ENCODE measurements at places on chromosomes 11 and 22. TPM values are rescaled to one million over a fixed set of nuclear protein-coding genes. Genes with fewer than 3 reads are reported as not detected.

DNA sequence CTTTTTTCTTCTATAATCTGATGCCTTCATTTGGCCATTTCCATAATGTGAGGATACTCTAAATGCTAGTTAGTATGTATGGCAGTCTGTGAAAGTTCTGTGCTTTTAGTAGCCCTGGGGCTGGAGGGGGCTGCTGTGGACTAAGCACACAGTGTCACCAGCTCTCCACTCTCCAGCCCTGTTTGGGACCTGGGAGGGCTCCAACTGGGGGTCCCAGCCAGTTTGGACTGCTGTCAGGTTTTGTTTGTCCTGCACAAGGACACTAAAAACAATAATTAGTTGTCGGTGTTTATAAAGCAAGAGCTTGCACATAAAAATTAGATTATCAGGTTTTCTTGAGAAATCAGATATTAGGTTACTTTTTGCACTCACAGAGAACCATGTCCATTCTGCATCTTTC is 103.1 kb downstream of the LDLRAD3 start:
- ATAC-seq: no peak

Gene KCNK4
- not detected for total RNA-seq

Gene AHNAK
- total RNA-seq: 155 TPM

Gene C1QTNF5
- not detected for total RNA-seq

GRCh38 chr22:48340191-48340590 is 1487.5 kb downstream of the BRD1 start:
- ATAC-seq: no peak

DNA sequence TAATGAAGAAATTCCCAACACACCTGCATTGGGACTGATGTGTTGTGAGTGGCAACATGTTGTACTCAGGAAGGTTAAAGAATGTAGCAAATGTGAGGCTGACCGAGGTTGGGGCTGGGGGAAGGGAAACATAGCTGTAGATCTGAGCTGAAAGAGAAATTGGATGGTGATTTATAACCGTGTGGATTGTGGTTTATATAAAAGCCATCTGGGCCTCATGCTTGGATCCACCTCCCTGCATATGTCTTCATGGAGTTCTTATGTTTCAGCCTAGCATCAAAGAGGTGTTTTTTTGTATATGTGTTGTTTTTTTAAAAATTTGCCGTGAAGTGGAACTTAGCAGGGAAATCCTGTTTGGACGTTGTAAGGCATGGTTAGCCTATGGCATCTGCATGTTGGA is 141.3 kb downstream of the NAV2 start:
- ATAC-seq: no peak
